ENCODE measurements at places on chromosomes 2 and 18. TPM values are rescaled to one million over a fixed set of nuclear protein-coding genes. Genes with fewer than 3 reads are reported as not detected.

ERFE gene
- 20.9 TPM for polyA plus RNA-seq

TBR1 gene
- 0.17 TPM for polyA plus RNA-seq

ASB18 gene
- polyA plus RNA-seq, result 8.1 TPM

SLC16A14 gene
- polyA plus RNA-seq, result 3.7 TPM

DPP10 gene
- 0.09 TPM for polyA plus RNA-seq

NT5DC4 gene
- polyA plus RNA-seq, result not detected

CNTNAP5 gene
- 0.24 TPM for polyA plus RNA-seq

MBP gene
- polyA plus RNA-seq, result 11.9 TPM

TLX2 gene
- polyA plus RNA-seq, result not detected

ITGB6 gene
- 48.5 TPM for polyA plus RNA-seq

SLC40A1 gene
- 39.7 TPM for polyA plus RNA-seq

NAGK gene
- polyA plus RNA-seq, result 67.9 TPM

RUFY4 gene
- 0.07 TPM for polyA plus RNA-seq

DNA sequence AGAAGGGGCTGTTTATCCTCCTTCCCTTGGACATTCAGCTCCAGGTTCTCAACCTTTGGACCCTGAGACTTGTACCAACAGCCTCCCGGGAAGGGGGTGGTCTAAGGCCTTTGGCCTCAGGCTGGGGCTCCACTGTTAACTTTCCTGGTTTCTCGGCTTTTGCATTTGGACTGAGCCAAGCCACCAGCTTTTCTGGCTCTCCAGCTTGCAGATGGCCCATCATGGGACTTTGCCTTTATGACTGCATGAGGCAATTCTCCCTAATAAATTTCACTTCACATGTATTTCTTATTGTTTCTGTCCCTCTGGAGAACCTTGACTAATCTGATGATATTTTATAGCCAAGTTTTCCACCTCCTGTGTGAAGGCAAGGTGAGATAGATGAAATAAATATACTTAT, 180.8 kb downstream of the PPP1R1C start:
- no peak for DNase-seq

DNA sequence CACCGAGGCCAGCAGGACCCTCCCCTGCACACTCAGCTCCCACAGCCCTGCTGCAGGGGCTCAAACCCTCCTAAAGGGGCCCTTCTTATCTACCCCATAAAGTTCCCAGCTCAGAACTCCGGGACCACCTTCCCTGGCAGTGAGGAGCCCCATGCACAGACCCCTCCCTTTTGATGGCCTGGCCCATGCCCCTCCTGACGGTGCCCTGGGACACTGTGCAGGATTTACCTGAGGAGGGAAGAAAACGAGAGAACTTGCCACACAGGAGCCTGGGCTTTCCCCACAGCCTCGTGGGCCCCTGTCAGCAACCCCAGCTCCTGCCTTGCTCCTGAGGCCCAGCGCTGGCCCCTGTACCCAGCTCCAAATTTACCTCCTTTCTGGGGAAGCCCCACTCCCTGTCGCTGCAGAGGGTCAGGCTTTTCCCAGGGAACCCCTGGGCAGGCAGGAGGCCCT, 206.3 kb upstream of the SALL3 start:
- DNase-seq, result no peak

GRCh38 chr2:169119851-169120250, 50.5 kb downstream of the DHRS9 start:
- no peak for DNase-seq

DNA sequence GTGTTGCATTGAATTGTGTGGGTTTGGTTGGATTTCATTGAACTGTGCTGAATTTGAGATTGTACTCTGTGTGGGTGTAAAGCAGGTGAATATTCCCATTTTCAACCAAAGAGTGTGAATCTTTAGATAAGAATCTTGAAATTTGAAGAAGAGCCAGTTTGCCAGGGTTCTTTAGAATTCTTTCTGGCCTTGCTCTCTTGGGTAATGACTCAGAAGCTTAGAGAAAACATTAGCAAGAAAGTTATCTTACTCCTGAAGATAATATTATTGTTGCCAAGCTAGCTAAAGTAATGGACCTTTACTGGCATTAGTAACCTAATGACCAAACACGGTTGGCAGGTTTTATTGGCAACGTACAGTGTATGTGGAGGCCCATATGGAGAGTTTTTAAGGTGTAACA, 46.4 kb upstream of the SIX3 start:
- DNase-seq, result no peak

- DNase-seq, result no peak
These were observed 78.8 kb upstream of the TTC39C start for GRCh38 chr18:23935804-23936203.

DNA sequence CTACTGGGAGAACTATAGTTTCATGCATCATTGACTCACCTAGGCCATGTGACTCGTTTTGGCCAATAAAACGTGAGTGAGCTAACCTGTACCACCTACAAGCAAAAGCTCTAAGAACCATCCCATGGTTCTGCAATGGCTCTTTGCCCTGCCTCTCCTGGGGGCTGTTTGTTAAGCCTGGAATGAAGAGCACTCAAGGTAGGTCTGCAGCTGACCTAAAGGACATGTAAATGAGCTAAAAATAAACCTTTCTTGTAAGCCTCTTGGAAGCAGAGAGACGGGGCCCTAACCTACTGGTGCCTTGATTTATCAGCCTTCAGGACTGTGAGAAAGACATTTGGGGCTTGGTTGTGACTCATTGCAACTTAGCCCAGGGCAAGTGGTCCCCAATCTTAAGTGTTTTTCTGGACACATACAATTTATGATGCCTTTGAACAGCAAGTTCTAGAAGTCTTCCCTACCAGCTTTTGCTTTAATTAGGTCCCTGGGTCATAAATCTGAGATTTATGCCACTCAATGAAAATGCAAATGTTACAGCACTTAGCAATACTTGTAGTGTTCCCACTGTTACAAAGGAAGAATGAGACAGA, 107.4 kb downstream of the OSBPL6 start:
- no peak for DNase-seq

DNA sequence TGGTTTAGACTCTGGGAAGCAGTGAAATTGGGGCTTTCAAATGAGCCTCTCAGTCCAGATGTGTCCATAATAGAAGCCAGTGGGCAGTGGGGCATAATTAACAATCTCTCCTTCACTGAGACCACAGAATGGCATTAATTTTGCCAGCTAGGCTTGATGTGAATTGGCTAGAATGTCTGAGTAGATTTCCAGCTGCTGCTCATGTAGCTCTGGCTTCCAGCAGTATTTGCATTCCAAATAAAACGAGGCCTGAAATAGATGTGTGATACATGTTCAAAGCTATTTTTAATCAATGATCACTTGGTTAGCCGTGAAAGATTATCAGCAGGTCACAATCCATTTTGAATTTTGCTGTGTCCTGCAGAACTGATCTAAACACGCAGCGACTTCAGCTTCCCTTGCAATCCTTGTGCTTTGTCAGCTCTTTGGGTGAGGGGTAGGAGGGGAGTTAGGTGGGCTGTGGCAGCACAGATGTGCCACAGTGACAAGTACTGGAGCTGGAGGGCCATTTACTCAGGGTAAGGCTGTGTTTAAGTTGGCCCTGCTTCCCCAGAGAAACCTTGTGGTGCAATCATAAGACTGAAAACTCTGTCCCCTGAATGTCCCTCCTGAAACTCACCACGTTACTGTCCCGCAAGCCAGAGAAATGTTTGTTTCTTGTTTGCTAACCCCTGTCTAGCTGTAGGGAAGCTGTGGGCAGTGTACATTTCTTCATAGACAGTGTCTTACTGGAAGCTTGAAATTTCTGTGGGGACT, 56.9 kb upstream of the TMEM178A start:
- DNase-seq, result no peak

DNA sequence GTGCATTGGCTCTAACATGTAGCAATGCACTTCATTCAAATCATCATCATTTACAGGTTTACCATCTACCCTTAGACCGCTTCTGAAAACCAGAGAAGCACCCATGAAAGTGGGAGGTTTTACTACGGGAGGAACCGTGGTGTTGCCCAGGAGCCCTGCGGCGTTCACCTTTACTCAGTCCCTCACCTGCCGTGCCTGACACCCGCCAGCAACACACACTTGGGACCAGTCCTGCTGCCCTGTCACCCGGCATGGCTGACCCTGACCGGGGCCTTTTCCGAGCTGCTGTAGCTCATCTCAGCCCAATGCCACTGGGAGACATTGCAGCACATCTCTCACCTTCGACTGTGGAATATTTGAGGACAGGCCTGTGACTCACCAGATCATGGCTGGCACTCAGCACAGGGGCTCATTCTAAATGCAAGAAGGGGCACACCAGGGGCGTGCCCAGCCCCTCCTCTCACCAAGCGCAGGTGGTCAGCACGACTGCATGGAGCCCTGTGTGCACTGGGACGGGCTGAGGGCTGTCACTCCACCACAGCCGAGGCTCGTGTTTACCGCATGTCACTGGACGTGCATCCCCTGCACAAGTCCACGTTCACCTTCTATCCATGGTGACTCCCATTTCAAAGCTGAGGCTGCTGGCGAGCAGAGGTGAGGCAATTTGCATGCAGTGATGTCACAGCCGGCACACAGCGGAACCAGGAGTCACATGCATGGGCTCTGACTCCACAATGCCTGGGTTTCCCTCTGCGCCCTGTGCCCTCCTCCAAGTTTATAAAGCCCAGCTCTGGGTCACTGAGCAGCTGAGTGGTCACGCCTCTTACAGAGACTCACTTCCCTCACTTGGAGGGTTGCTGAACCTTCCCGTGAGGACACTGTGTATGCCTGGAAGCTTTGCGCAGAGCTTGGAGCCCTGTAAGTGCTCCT, 76.7 kb upstream of the SNTG2 start:
- no peak for DNase-seq

DNA sequence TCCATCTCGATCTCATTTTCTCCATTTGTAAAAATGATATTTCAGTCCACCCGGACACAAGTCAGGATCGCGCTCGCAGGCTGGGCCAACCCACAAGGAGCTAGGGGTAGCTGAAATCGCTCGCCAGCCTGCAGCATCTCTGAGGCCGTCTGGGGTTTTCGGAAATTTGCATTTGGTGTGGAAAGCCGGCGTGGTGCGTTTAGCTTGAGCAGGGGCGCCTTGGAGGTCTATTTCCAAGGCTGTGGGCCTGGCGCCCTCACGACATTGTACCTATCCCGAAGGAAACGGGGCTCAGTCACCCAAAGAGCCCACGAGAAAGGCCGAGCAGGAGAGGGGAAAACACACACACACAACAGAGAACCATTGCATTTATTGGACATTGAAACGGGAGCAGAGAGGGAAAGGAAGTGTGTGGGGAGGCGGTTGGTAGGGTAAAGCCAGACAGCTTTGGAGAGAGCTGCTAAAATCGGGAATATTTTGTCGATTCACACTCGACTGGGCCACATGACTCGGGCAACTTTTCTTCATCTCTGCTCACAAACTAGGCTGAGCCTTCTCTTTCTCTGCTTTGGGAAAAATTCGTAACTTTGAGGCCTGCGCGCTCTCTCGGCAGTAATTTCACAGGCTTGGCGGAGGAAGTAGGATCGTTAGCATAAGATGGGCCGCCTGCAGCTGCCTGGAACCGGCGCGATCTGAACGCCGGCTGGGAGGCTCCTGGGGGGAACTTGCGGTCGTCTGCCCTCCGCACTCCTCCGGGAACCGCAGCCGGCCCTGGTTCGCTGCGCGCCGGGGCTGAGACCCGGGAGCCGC, 1.1 kb upstream of the HOXD8 start:
- peak; percentile 76 for DNase-seq

GRCh38 chr2:67186871-67187270, 210.3 kb upstream of the ETAA1 start:
- DNase-seq, result no peak

DNA sequence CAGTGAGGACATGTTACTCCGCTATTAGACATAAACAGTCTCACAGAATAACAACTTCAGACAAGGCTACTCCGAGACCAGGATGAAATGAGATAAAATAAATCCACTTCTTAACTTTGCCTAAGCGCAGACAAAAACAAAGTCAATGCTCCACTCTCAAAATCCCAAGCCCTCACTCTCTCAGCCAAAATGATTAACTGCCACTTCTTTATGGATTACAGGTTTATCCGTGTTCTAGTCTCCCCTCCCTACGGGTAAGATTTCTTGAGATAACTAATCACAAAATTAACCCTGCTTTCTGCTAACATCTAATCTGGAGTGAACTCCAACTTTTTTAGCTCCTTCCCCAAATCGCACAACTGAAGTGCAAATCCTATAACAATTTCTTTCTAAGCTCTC, 1.1 kb upstream of the CRYGC start:
- DNase-seq, result no peak

GRCh38 chr2:43841949-43842865, 3.4 kb downstream of the ABCG8 start:
- no peak for DNase-seq

DNA sequence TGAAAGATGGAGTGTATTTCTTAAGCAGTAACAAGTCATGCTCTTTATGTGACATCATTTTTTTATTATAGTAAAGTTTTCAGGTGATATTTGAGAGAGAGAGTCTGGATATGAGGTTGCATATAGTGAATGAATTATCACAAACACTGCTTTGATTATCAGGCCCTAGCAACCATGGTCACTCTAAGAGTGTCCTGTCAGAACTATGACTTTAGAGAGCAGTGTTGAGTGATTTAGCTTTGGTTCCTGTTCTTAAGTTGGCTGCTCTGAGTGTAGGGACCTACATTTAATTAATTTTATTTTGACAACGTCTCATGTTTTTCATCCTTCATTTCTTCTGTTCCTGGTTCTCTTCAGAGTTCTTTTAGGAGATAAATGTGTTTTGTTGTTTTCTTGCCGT, 275.5 kb downstream of the KCNJ3 start:
- no peak for DNase-seq

DNA sequence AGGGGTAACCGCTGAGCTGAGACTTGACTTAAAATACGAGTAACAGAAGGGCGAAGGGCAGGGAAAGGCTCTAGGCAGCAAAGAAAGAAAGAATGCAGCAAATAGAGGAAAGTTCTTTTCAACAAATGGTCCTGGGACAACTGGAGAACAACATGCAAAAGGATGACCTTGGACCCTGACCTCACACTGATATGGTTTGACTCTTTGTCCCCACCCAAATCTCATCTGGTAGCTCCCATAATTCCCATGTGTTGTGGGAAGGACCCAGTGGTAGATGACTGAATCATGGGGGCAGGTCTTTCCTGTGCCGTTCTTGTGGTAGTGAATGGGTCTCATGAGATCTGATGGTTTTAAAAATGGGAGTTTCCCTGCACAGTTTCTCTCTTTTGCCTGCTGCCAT, 33.9 kb downstream of the ST3GAL5 start:
- no peak for DNase-seq

GRCh38 chr18:9905401-9905922, 8.4 kb upstream of the VAPA start:
- no peak for DNase-seq

GRCh38 chr2:158990397-158991214, 22.2 kb downstream of the TANC1 start:
- no peak for DNase-seq

Data from muscle of back (tissue), 13 donors.